T-helper 2 cell (primary cell): ENCODE measurements at places on chromosomes 3 and 15.

DNA sequence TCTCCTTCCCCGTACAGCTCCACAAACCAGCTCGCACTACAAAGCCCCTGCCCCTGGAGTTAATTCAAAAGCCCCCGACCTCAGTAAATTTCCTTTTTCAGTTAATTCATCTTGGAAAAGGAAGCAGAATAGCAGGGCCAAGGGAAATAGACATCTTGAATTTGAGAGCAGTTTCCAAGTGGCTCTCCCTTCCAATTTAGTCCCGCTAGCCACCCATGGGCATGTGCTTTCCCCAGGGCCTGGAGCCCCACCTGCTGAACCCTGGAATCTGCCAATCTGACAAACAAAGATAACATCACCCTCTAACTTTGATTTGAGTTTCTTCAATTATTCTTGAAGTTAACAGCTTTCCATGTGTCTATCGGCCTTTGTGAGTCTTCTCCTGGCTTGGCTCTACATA, 31.7 kb downstream of the PRR20G start:
- DNase-seq, result no peak

DNA sequence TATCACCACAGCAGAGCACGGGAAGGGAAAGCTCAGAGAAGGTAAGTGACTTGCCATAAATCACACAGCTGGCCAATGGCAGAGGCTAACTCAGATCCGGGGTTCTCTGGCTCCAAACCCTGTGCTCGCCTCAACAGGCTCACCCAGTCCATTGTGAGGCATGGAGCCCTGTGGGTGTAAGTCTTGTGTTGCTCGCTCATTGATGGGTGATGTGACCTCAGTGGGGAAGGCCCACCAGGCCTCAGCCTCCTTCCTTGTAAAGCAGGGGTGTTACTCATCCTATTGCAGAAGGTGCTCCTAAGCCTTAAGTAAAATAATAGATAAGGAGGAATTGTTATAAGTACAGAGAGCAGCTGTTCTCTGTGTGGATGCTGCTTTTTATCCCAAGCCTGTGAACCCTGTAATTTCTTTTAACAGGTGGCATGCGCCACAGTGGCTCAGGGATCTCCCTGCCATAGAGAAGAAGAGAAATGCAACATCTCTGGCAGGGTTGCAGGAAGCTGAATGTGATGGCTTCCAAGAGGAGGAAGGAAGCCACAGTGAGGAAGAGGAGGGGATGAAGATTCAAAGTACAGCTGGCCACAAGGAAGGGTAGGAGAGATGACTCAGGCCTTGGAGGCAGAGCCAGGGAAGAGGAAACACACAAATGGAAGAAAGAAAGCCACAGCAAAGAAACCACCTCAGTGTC, 30.9 kb upstream of the SPSB4 start:
- no peak for DNase-seq

DNA sequence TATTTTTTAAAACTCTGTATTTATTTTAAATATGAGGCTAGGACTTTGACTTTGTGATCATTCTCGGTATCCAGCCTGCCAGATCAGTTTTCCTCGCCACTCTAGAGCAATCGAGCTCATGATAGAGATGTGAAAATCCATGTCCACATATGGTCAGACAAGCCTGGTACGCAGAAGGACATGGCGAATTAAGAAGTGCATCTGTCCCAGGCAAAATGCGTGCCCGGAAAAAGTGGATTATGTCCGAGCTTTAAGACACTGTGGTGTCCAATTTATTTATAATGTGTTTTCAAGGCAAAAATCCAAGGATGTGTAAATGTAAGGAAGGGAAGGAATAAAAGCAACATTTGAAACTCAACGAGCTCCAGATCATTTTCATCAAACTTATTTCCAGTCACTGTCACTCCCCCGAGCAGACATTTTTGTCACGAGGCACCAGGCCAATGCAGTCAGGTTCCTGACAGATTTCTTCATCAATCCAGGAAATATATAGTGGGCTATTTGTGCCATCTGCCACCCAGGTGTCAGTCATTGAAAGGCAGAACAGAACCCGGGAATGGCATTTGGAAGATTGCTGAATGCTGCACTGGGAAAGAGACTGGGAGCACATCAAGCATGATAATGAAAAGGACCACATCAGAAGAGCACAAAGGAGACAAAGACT, 825.7 kb downstream of the SQOR start:
- DNase-seq, result no peak

DNA sequence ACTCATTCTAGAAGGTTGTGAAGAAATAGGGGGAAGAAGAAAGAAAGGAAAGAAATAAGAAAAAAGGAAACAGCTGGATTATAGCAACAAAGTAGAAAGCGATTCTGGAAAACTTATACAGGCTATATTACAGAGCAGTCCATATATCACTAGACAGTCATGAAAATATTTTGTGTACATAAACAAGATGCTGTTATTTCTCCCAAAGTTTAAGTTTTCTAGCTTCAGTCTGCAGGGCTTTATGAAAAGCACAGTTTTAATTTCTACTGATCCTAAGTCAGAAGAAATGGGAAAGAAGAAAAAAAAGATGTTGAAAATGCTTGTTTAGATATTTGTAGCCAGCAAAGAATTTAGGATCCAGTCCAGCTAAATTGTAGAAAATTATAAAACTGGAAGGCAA, 321.4 kb upstream of the NDN start:
- DNase-seq, result no peak

DNA sequence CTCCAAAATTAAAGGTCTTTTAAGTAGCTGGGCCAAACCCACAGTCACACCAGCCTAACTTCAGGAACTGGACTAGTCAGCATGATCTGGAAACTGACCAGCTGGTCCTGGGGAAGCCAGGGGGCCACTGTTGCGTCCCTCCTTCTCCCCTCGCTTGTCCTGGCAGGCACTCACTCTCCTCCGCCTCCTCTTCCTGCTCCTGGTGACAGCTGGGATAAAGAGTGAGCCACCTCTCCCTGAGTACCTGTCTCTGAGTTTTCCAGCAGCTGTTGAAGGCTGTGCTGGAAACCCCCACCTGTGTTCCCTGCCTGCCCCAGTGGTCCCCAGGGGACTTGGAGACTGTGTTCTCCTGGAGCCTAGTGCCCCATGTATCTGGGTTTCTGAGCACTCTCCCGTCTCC, 56.0 kb downstream of the FGD5 start:
- no peak for DNase-seq

- DNase-seq, result no peak
Observed at GRCh38 chr3:183898028-183898431, 13.3 kb upstream of the PARL start.

DNA sequence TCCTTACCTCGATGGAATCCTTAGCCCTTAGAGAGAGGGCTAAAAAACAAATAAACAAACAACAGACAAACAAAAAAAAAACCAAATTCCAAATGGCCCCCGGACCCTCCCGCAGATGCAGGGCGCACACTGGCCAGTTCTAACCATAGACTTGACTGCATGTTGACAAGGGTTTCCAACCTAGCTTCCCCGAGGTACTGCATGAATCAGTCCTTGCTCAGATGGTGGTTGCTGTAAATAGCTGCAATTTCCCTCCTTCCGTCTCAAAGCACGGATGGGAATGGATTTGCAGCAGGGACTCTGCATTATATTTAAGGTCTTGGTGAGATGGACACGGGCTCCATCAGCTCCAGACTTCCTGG, 162.8 kb downstream of the CD47 start:
- no peak for DNase-seq

GRCh38 chr3:64440498-64440897, 215.2 kb upstream of the PRICKLE2 start:
- no peak for DNase-seq

GRCh38 chr3:112413722-112414121, 80.8 kb downstream of the CD200 start:
- no peak for DNase-seq

- no peak for DNase-seq
Observed at GRCh38 chr15:54962637-54963036, 234.1 kb downstream of the RSL24D1 start.
